Left forelimb (tissue), 1 donor: ENCODE measurements at places on chromosomes 2 and 18.

DNA sequence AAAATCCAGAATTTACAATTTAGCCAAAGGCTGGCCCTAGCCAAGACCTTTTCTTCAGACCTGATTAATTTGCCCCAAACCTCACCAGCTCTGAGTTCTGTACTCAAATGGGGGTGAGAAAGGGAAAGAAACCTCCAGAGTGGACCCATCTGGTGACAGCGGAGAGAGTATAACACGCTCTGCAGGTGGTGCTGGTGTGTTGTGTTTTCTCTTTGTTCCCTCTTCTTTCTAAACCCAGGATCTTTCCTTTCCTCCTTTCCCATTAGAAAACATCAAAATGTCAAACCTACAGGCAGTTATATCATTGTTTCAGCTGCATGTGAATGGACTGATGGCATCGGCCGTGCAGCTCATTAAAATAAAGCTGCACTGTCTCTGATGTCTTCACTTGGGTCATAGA, 253.2 kb upstream of the SP5 start:
- no peak for DNase-seq

GRCh38 chr2:54103454-54104314, 11.7 kb upstream of the ACYP2 start:
- no peak for DNase-seq

- DNase-seq, result no peak
Observed at GRCh38 chr2:74741629-74742028, 87.6 kb downstream of the SEMA4F start.

DNA sequence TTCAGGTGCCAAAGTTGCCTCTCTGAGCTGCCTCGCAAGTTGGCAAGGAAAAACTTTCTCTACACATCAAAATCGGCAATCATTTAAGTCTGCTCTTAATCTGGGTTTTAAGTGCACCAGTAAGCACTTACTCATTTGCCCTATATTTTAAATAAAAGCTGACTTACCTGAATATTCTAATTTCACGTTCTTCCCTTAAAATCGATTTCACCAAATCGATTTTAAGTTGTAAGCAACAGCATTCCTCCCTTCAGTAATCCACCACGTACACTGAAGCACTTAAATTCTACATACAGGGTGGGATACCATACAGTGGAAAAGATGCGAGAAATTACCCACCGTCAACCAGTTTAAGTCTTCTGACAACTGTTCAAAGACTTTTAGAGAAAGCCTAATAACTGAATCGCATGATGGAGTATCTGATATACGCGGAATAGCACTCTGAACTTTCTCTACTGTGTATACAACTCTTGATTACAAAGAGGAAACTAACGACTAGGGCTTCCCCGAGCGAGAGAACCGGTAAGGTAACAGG, 1.6 kb downstream of the PPP3R1 start:
- DNase-seq, result no peak
